ENCODE measurements at places on chromosomes 2 and 18.
A peak's percentile ranks its signal among the peaks of the same experiment; 100 is the strongest.

DNA sequence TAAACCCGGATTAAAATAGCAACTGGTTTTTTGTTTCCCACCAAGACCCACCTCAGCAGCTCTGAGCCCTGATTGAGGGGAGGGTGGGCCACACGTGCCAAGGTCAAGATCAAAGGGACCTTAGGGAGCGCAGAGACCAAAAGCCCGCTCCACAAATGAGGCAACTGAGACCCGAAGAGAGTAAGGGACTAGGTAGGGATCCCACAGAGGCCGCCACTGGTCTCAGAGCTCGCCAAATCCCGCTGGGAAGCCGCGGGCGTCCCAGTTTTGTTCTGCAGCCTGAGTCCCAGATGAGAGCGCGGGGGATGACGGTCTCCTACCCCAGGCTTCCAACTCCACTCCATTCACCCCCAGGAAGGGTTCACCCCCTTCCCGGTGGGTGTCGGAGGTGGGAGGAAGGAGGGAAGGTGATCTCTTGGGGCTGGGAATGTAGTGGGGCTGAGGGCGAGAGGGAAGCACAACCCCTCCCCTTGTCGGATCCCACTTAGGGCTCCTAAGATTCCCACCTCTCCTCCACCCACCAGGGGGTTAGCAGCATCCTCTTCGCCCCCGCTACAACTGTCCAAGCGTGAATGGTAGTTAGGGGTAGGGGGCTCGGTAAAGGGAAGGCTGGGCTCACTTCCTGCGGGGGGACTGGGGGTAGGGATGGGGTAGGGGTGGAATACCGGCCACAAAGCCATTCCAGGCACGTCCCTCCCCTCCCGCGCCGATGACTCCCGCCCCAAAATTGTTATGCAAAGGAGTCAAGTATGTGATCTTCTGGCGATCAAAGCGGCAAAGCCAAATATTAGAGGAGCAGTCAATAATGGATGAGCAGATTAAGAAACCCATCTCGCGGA lies 7.3 kb upstream of the EN1 start:
- no peak for DNase-seq

DNA sequence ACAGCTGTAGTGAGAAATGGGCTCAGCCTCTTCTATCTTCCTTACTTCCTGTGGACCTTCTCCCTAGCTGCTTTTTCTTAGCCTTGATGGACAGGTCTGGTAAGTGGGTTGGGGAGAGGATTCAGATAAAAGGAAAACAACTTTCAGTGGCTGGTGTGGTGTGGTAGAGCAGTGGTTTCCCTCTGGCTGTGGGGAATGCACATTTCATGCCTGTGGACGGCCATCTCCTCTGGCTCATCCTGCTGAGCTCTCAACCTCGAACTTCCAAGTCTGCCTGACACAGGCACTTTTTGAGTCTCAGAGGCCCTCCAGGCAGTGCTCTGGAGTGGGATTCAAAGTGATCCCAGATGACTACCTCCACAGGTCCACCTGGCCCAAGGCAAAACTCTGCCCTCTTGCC lies 38.6 kb upstream of the ACADL start:
- no peak for DNase-seq

DNA sequence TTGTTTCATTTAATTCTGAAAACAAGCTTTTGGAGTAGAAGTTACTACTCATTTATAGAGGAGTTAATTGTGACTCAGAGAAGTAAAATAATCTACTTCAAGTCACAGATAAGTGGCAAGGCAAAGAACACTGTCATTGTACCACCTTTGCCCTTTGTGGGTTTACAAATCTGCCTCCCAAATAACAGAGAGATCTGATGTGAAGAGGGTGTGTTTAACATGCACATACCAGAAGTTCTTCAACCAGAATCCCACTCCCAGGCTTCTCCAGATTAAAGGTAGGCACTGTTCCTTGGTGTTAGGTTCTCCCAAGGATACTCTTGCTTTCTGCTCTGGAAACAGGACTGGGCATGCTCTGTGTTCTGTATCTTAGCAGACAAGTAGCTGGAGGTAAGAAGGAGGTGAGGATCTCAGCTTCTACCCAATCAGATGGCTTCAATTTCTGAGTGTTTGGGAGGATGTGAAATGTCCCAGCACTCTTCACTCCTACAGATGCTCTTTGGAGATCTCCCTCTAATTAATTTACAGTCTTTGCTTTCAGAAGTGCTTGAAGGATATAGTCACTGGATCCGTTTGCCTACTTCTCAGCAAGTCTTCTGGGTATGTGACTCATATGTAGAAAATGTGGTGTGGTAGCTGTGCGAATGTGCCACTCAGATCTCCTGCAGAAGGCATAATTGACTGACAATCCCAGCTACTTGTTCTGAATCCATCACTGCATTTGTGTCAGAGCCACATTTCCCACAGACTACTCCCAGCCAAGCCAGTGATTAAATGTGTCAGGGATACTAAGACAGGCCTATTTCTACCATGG lies 111.1 kb downstream of the KLHL14 start:
- no peak for DNase-seq

DNA sequence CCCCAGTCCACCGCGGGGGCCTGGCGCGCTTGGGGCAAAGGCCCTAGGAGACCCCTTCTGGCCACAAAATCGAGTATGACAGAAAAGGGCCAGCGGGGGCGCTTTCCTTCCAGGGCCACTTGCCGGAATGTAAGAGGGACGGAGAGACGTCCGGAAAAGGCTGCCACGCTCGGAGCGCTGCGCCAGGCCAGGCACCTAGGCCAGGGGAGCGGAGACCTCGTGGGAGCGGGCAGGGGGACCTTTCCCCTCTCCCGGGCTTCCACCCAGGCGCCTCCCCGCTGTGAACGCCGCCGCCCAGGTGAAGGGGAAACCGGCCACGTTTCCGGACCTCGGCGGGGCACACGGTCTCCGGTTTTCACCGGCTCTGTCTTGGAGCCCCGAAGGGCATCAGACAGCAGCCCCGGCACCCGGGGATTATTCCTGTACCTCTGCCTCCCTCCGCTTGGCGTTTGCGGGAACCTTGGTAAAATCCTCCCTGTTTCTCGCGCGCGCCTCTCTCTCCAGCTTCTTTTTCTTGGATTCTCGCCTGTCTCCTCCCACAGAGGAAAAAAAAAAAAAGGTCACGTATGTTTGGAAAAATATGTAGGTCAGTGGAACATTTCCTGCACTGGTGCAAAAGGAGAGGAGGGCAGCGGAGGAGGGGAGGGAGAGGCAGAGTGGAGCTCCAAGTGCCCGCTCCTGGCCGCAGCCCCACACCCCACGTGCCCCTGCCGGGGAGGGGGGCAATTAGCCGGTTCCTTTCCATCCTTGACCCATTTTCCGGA lies 1.2 kb upstream of the NPAS2 start:
- peak; percentile 75 for DNase-seq

- peak; percentile 80 for DNase-seq
These were observed 84.3 kb downstream of the MAP3K20 start for GRCh38 chr2:173159791-173160463.

- DNase-seq = no peak
These were observed 140.1 kb downstream of the STK39 start for GRCh38 chr2:168107322-168107721.

GRCh38 chr2:36561237-36561944 lies 36.6 kb downstream of the FEZ2 start:
- no peak for DNase-seq

- no peak for DNase-seq
These were observed 24.2 kb downstream of the CENPA start for GRCh38 chr2:26809876-26810577.

DNA sequence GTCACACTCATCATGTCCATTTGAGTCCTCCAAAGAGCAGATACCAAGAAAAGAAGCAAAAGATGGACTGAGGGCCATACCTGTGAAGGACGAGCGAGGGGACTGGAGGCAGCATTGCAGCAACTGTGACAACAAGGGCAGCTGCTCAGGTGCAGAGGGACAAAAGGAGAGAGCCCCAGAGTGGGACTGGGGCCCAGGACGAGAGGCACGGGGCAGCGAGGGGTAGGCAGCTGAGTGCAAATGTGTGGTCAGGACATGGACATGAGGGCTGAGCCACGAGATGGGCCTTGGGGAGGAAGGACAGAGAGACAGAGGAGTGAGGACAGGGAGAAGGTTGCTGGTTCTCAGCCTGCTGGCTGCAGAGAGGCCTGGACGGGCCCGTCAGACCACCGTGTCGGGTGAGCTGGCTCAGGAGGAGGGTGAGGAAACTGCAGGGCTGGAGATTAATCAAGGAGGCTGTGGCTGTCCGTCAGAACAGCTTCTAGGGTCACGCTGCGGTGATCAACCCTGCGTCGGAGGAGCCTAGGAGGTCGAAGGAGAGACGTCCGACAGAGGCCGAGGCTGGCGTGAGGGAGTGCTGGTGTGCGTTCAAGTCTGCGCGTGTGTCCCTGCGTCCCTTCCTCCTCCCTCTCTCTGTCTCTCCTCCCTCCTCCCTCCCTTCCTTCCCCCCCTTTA lies 206.8 kb upstream of the HDAC4 start:
- DNase-seq = no peak

GRCh38 chr2:145066856-145067548 lies 547.1 kb upstream of the ZEB2 start:
- DNase-seq = no peak

- no peak for DNase-seq
These were observed 131.0 kb upstream of the ZEB2 start for GRCh38 chr2:144650907-144651306.

All from body of pancreas (tissue), 4 donors.